ENCODE measurements at places on chromosomes 2 and 18. TPM values are rescaled to one million over a fixed set of nuclear protein-coding genes. Genes with fewer than 3 reads are reported as not detected.

The ANKRD62 gene
- not detected for total RNA-seq

The UGT1A5 gene
- total RNA-seq: not detected

GRCh38 chr2:181241797-181242196 lies 215.4 kb upstream of the ITGA4 start:
- DNase-seq: no peak

DNA sequence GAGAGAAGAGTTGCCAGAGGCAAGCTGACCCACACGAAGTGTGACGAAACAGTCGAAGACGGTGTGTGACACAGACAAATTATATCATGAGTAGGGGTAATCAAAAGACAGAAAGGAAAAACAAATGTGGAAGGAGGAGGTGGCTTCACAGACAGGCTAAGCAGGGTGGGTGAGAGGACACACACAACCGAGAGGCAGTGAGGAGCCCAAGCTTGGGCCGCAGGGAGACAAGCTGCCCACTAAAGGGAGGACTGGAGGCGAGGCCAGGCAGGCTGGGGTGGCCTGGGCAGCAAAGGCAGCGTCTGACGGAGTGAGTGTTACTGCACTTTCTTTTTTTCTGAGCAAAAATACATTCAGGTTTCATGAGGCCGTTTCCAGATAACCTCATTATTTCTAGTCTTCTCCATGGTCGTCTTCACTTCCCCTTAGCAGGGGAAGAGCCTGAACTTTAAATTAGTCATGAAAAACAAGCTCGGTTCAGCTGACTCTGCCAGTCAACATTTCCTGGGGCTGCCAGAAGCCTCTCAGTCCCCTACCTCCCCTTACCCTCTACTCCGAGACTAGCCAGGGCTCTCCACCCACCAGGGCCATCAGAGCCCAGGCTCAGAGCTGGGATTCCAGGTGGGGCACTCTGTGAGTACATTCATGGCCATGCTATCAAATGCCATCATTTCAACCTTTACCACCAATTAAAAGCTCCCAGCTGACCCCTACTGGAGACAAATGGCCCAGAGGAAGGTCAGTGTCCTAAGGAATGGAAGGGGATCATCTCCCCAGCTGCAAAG lies 13.8 kb upstream of the ZFP36L2 start:
- no peak for DNase-seq

- DNase-seq: peak; percentile 89
Observed at GRCh38 chr2:109322111-109322510, 193.1 kb downstream of the SH3RF3 start.

DNA sequence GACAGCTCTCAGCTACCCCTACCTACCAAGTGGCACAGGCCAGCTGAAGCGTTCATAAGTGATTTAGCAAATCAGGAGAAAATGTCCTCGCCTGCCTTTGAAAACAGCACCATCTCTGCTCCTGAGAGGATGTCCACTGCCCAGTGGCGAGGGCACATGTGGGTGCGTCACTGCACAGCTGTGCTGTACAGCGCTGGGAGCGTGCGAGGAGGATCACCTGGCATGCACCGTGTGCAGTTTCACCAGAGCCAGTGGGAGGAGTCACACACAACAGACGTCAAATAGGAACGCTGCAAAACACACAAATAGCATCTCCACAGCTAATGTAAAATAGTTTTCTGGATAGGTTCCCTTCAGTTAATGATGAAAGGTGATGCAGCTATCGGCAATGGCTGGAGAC lies 154.1 kb downstream of the HDAC4 start:
- DNase-seq: no peak

DNA sequence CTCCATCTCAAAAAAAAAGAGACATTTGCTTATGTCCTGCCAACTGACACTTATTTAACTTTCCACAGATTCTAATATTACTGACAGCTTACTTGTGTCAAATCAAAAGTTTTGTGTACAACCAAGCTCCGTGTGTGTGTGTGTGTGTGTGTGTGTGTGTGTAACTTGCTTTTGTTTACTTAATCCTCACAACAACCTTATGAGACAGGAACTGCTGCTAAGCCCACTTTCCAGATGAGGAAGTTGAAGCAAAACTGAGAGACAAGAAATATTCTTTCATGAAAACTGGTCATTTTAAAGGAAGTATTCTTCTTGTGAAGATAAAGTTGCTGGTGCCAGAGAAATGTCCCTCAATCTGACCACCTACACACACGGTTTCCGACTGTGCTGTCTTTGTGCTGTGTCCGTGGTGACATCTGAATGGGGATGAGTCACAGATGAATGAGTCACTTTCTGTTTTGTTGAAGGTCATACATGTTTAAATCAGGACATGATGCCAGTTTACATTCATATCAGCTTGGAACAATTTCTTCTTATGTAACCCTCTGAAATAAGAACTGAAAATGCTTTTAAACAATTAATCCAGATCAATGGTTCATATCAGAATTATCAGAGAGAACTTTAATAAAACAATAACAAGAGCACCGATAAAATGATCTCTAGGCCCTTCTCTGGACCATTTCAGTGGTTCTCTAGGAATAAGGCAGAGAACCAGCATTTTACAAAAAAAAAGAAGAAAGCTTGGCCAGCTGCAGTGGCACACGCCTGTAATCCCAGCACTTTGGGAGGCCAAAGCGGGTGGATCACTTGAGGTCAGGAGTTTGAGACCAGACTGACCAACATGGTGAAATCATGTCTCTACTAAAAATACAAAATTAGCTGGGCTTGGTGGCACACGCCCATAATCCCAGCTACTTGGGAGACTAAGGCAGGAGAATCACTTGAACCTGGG lies 95.5 kb downstream of the THNSL2 start:
- peak; percentile 61 for DNase-seq

The RAB11FIP5 gene
- total RNA-seq: 111 TPM

Data from myocyte (in vitro differentiated cells).